ENCODE measurements at places on chromosomes 5 and 9.
A peak's percentile ranks its signal among the peaks of the same experiment; 100 is the strongest.

GRCh38 chr9:78892182-78892581, 595.3 kb downstream of the PSAT1 start:
- no peaks in the 10 kb centered on the region for H3K27me3 ChIP-seq
- H3K4me3 ChIP-seq = no peak overlapping the region
- no peaks in the 10 kb centered on the region for H3K4me1 ChIP-seq
- no peak overlapping the region for H3K27ac ChIP-seq
- H3K36me3 ChIP-seq = no peaks in the 10 kb centered on the region

- H3K27ac ChIP-seq = no peak overlapping the region
- H3K4me3 ChIP-seq = no peak overlapping the region
- no peaks in the 10 kb centered on the region for H3K4me1 ChIP-seq
- no peak for DNase-seq
Measured at GRCh38 chr5:170439223-170439943, 50.2 kb upstream of the KCNMB1 start.

DNA sequence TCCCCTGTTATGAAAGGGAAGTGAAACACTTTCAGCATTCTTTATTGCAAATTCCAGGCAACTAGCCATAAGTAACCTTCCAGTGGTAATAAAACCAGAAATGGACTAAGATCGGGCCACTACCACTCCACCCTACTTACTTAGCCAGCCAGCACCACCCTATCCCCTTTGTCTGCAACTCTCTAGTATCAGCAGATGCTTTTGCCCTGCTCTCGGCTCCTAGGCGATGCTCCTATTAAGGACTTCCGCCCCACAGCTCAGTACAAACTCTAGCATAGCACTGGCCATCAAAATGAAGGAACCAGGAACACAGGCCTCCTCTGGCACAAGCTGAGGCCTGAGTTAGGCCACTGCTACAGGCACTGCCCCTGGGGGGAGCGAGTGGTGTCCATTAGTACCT, 81.2 kb downstream of the GLDC start:
- H3K27ac ChIP-seq = peak overlapping the region; percentile 100
- H3K4me3 ChIP-seq = no peak overlapping the region
- peaks cover 43% of the 10 kb centered on the region for H3K4me1 ChIP-seq
- DNase-seq = peak; percentile 41
- no peaks in the 10 kb centered on the region for H3K36me3 ChIP-seq
- no peaks in the 10 kb centered on the region for H3K27me3 ChIP-seq

DNA sequence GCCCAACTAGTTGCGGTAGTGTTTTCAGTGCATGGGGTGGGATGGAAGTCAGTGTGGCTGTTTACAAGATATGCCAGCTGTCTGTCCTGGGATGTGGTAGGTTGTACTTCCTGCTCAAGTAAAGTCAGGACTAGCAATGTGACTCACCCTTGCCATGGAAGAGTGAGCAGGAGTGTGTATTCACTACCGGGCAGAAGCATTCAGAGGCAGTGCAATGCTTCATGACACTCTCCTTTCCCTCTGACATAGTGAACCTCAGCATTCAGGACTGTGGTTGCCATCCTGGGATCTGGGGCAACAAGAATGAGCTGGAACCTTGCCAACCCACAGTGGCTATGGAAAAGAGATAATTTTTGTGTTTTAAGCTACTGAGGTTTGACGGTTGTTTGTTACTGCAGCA, 68.9 kb downstream of the BOD1 start:
- peaks cover 8% of the 10 kb centered on the region for H3K4me1 ChIP-seq
- no peaks in the 10 kb centered on the region for H3K36me3 ChIP-seq
- H3K27ac ChIP-seq = no peak overlapping the region

GRCh38 chr9:36781533-36781932, 208.8 kb downstream of the MELK start:
- no peak overlapping the region for H3K27ac ChIP-seq
- H3K27me3 ChIP-seq = peaks cover 41% of the 10 kb centered on the region
- peak; percentile 70 for DNase-seq
- H3K4me1 ChIP-seq = peaks cover 15% of the 10 kb centered on the region
